Activated T-cell treated with anti-CD3 and anti-CD28 coated beads, Interleukin-2, amount 50 U/mL, for 48 hours (primary cell): ENCODE measurements at places on chromosomes 7 and 10.
A peak's percentile ranks its signal among the peaks of the same experiment; 100 is the strongest.

DNA sequence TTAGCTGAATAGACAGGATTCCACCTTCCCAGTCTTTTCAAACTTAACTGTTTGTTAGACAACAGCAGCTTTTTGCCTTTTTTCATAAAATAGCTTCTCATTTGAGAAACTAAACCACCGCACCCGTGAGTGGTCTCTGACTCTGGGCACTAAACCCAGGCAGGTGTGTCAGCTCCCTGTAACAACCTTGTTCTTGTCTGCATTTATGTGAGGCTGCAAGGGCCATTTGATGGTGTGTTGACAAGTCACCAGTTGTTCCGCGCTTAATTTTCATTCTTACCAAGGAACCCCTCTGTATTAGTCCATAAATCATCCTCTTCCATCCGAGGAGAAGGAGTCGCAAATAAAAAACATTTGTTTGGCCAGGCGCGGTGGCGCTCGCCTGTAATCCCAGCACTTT lies 1.5 kb downstream of the STOX1 start:
- no peak for DNase-seq

DNA sequence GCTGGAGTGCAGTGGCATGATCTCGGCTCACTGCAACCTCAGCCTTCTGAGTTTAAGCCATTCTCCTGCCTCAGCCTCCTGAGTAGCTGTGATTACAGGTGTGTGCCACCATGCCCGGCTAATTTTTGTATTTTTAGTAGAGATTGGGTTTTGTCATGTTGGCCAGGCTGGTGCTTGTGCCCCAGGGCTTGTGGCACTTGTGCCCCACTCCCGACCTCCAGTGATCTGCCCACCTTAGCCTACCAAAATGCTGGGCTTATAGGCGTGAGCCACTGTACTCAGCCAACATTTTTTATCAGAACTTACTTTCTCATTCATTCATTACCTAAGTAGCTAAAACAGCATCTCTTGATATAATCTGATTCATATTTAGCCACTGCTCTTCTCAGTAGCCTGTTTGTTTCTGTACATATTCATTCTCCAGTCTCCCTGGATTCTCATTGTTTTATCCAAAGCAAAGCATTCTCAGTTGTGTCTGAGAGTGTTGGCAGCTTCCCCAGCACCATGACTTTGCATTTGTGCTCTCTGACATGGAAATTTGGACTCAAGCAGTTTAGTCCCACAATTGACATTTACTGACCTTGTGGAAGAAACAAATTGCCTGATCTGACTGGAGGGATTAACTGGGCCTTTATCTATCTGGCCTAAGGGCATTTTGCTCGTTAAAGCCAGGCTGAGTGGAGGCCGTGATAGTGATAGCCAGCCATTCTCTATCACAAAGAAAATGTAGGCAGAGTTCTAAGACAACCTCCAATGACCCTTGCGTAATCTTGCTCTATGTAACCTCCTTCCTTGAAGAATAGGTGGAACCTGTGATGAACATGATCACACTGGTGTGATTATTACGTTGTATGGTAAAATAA lies 44.9 kb downstream of the AKR1B15 start:
- no peak for DNase-seq

- DNase-seq, result no peak
Measured at GRCh38 chr7:81140252-81140651, 221.4 kb upstream of the SEMA3C start.

- no peak for DNase-seq
Measured at GRCh38 chr10:66505003-66505657, 420.7 kb upstream of the LRRTM3 start.

GRCh38 chr10:31770307-31770902 lies 158.2 kb downstream of the ARHGAP12 start:
- DNase-seq, result peak; percentile 71

DNA sequence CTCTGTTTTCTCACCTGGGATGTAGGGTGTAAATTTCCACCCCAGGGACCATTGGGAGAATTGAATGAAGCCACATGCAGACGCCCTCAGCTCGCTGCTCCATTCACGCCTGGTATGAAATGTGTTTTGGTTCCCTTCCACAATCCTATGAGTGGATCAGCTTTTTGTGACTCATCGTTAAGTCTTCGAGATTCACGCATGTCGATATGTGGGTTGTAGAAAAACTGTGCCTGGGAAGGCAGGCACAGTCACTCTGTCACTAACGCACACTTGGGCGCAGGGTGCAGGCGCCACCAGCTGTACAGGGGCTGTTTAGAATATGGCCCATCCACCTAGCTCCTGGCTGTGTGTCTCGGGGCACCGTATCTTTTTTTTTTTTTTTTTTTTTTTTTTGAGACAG lies 64.2 kb upstream of the SH2B2 start:
- DNase-seq, result no peak
